ENCODE measurements at places on chromosomes 1 and 21.
A peak's percentile ranks its signal among the peaks of the same experiment; 100 is the strongest.

GRCh38 chr21:22827422-22827821, 1829.2 kb downstream of the NCAM2 start:
- no peak for DNase-seq

DNA sequence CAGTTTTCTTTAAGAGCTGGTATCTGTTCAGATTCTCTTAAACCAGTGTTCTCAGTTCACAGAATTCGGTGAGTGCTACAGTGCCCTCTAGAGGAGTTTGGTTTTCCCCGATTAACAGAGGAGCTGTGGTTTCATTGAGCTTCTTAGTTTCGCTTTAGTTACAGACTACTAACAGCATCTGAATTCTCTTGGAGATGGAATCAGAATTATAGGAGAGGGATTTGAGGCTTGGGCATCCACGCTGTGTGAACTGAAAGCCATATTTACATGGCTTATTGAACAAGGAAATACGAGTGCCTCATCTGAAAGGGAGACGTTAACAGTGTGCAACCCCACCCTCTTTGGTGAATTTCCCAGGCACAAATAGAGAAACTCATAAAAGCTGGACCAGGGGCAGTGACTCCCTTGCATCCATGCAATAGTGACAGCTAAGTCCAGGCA, 202.0 kb downstream of the USH2A start:
- peak; percentile 38 for DNase-seq

DNA sequence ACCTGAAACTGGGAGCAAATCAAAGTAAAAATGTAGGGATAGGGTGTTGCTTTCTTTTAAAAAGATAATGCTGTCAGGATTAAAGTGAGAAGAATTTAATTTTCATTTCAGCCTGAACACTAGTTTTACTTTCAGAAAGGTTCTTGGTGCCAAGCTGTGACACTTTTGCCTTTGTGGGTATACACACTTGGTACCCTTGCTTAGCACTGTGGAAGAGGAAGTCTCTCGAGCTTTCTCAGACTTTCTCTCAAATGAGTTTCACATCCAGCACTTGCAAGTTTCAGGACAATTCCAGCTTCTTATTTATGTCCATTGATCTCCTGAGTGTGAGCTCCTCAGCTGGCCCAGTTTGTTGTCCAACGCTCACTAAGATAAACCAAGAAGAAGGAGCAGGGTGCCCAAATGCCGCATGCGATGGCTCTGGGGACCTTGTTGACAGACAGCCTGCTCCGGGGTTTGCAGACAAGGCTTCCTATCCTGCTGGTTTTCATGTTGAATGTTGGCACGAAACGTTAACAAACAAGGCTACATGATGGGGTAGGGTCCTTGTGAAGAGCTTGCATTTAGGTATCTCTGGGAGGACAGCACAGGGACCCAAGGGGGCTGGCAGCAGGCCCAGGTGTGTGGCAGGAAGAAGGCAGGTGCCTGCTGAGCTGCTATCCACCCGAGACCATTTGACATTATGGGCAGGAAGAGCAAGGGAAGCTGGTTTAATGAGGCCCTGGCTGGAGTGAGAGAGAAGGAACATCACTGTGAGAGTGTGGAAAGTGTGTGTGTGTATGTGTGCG, 79.7 kb downstream of the POFUT2 start:
- DNase-seq, result no peak

- no peak for DNase-seq
Observed at GRCh38 chr1:76955652-76956051, 88.4 kb downstream of the ST6GALNAC5 start.

GRCh38 chr1:210586771-210587170, 258.1 kb downstream of the HHAT start:
- peak; percentile 65 for DNase-seq

- DNase-seq, result no peak
Observed at GRCh38 chr1:156001021-156001661, 19.6 kb downstream of the SSR2 start.

DNA sequence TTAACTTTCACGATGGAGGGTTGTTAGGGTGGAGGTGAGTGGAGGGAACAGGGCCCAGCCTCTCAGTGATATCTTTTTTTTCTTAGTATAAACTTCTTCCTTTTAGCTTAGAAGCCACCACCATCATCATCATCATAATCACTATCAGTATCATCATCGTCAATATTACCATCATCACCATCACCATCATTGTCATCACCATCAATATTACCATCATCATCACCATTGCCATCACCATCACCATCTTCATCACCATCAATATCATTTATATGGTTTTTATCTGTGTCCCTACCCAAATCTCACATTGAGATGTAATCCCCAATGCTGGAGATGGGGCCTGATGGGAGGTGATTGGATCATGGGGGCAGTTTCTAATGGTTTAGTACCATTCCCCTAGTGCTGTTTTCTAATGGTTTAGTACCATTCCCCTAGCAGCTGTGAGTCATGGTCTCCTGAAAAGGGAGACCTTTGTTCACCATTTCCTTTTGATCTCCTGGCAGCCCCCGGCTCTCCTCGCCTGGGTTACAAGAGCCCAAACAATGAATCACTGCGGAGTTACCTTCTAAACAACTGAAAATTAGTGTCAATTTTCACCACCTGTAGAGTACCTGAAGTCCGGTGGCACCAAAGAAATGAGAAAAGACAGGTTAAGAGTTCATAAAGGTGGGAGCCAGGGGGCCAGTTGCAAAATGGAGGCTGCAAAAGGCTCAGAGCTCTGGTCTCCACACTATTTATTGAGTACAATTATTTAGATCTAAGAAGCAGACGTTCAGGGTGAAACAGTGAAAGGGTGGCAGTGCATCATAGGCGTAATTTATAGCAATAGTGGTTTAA, 3.1 kb upstream of the PLA2G2E start:
- no peak for DNase-seq

- DNase-seq, result peak; percentile 87
Observed at GRCh38 chr1:110235181-110235833, 25.2 kb downstream of the KCNC4 start.

GRCh38 chr1:215905493-215906115, 338.5 kb downstream of the KCTD3 start:
- DNase-seq, result no peak

DNA sequence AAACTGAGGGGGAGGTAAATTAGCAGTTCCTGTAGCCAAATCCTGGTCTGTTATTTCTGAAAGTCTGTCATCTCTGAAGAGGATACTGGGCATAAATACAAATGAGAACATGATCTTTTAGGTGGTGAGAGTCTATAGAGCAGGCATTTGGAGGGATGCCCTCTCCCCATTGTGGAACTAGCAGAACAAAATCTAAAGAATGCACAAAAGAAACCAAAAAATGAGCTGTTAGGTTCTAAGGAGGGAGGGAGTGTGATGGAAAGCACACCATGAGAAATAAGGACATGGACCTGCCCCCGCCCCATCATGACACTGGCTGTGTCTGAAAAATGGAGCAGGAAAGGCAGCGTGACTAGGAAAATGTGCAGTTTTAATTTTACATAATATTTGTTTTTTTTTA, 262.0 kb downstream of the KIF26B start:
- DNase-seq, result no peak

DNA sequence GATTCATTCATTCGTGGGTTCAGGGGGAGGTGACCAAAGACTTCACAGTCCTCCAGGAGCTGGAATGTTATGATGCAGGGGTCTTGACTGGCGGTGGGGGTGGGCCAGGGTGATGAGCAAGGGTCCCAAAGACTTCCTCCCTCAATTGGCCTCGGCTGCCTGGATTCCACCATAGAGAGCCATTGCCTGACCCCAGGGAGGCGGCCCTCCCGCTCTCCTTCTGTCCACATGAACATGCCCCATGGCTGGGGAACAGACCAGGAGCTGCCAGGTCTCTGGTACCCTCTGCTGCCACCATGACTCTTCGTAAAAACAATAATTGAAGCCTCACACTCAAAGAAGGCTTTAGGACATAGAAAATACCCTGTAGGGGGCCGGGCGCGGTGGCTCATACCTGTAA, 102.5 kb upstream of the CASZ1 start:
- DNase-seq, result no peak

- no peak for DNase-seq
Observed at GRCh38 chr21:37737507-37737906, 178.8 kb downstream of the KCNJ6 start.

DNA sequence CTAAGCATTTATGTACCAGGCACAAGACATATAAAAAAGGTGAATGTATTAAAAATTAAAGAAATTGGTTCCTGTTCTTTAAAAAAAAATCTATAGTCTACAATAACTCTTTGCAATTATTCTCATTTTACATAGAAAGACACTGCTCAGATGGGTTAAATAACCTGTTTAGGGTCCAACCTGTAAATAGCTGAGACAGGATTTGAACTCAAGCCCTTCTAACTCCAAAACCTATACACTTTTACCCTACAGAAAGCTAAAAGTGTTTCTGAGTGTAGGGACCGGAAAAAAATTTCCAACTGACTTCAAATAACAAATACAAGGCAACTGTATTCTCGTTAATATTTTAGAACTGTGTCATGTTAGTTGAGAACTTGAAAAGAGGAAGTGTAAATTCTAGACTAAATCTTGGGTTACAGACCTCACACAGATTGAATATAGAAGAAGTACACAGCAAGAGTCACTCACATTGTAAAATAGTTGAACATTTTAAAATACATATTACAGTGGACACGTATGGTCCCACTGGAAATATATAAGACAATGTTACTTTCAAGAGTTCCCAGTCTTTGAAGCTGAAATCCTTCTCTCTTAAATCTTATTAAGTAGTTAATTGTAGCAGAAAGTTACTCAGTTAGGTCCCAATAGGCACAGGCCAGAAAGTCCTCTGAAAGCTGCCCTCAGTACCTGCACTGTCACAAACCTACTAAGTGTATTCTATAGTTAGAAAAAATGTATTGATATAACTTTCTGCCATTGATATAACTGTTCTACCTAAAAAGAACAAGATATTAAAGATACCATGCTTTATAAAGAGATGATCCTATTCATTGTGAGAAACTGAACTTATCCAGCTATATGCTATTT, 7.3 kb downstream of the EDEM3 start:
- no peak for DNase-seq

GRCh38 chr1:53572815-53573173, 113.6 kb downstream of the DMRTB1 start:
- DNase-seq, result no peak

DNA sequence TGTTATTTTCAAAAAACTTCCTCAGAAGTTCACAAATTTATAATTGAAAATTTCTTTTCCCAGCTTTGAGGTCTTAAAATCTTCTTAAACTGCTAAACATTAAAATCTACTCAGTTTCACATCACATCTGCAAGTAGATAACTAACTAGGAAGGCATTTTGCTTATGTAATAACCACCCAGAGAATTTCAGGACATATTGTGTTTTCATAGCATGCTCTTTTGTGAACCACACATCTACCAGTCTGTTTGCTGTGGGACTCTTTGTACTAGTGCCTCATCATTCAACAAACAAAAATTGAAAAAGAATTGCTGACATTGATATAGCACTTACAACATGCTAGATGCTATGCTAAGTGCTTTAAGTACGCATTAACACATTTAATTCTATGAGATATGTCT, 31.6 kb upstream of the C1orf146 start:
- DNase-seq, result no peak

- DNase-seq, result peak; percentile 52
Observed at GRCh38 chr1:230827081-230827681, 41.1 kb downstream of the C1orf198 start.

GRCh38 chr1:223180731-223181321, 37.8 kb upstream of the TLR5 start:
- DNase-seq, result no peak

DNA sequence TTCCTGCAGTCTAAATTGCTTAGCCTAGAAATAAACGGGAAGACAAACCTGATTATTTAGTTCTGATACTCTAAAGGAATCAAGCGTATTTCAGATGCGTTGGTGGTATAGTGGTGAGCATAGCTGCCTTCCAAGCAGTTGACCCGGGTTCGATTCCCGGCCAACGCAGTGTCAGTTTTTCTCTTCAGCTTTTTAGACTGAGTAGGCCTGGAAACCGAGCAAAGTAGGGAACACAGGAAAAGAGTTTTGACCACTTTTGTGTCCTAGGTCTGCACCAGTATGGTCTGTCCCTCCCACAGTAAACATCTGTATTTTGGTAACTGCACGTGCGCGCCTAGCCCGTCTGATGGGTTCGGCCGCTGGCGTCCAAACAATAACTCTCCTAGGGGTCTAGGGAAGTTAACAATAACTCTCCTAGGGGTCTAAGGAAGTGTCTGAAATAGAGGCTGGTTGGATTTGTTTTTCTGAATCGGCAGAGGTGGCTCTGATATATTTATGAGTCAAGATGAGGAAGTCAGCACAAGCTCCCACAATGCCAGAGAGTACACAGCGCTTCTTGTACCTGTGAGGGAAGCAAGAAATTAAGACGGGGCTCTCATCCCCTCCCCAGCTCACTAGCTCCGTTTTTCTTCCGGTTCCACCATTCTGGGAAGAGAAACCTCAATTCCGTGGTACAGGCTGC, 15.6 kb upstream of the HJV start:
- DNase-seq, result peak; percentile 85

GRCh38 chr1:200034262-200034557, 6.7 kb downstream of the NR5A2 start:
- DNase-seq, result no peak

- DNase-seq, result no peak
Observed at GRCh38 chr1:243974451-243975292, 76.4 kb upstream of the ZBTB18 start.

DNA sequence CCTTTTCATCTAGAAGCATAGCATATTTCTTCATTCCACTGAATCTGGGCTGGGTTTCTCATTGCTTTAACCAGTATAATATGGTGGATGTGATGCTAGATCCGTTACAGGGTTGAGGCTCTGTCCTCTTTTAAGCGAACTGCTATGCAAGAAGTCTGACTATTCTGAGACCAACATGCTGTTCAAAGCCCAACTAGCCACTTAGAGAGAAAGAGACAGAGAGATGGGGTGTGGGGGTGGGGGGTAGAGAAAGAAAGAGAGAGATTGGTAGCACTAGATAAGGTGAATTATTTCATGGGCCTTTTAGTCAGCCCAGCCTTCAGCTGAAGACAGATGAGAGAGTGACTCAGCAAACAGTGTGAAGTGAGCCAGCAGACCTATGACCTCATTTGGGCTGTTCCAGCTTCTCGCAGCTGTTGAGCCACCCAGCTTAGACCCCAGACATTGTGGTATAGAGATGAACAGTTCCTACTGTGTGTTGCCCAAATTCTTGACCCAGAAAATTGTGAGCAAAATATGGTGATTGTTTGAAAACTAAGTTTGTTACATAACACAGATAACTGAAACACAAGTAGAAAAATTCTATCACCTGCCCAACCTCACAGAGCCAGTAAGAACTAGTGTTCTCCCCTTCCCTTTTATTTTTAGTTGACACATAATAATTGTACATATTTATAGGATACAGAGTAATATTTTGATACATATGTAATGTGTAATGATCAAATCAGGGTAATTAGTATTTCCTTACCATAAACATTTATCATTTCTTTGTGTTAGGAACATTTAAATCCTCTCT, 40.7 kb upstream of the PRKACB start:
- peak; percentile 59 for DNase-seq

DNA sequence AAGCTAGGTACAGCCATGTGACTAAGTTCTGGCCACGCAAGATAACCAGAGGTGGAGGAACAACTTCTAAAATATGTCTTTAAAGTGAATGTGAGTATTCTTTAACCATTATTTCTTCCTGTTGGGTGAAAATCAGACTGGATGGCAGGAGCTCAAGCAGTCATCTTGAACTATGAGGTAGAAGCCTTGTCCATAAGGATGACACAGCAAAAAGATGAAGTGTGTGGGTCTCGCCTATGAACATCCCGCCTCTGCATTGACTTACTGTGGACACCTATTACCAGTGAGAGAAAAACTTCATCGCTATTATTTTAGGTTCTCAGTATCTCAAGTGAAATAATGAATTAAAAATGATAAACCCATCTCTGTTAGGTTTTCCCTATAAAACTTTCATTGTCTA, 365.3 kb downstream of the USH2A start:
- DNase-seq, result no peak

GRCh38 chr21:41503331-41503730, 4.6 kb downstream of the TMPRSS2 start:
- DNase-seq, result no peak
